ENCODE measurements at places on chromosomes 1 and 21. TPM values are rescaled to one million over a fixed set of nuclear protein-coding genes. Genes with fewer than 3 reads are reported as not detected.

- no peak for DNase-seq
These were observed 242.0 kb downstream of the RHOU start for GRCh38 chr1:228977307-228977706.

DNA sequence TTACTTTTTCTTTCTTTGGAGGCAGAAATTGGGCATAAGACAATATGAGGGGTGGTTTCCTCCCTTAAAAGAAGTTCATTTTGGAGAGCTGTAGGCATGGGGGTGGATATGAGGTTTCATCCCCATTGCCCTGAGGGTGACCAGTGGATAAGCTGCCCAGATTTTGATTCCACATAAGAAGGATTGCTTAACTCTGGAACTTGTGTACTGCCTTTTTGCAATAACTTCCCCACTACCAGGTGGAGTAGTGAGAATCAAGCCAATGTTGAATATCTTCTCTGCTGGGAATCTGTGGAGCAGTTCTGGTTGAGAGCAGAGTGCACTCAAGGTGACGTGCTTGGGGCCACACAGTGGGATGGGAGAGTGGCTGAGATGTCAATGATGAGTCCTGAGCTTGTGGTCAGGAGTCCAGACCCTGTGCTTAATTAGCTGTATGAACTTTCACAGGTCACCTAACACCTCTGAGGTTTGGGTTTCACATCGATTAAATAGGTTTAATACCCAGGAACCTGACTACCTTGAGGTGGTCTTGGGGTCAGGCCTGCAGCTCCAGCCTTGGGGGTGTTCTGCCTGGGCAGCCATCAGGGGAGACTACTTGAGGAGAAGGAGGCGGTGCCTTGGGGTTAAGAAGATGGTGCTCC lies 152.9 kb downstream of the FCRL5 start:
- DNase-seq: no peak

DNA sequence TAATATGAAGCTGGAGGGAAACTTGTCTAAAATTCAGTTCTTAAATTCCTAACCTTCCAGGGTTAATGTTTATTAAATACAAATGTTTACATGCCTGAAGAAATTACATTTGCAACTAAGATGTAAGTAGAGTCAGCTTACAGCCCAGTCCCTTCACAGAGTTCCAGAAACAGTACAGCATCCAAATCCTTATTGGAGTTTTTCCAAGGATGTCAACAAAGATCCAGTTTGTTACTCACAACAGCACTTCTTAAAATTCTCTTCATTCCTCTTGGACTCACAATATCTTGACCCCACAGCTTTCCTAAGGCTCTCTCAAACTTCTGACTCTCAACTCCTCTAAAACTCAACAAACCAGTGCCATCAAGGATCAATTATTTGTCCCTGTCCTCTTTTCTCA lies 50.1 kb upstream of the RWDD3 start:
- no peak for DNase-seq

Gene TFF2
- not detected for total RNA-seq

Gene TMCC2
- 0.77 TPM for total RNA-seq

Data from dermis microvascular lymphatic vessel endothelial cell (primary cell).